ENCODE measurements at places on chromosomes 1 and 21.

- no peaks in the 10 kb centered on the region for H3K36me3 ChIP-seq
- no peak overlapping the region for H3K27ac ChIP-seq
- H3K27me3 ChIP-seq, result no peaks in the 10 kb centered on the region
- no peak for DNase-seq
Measured at GRCh38 chr1:232629250-232630046, 485 bp downstream of the SIPA1L2 start.

DNA sequence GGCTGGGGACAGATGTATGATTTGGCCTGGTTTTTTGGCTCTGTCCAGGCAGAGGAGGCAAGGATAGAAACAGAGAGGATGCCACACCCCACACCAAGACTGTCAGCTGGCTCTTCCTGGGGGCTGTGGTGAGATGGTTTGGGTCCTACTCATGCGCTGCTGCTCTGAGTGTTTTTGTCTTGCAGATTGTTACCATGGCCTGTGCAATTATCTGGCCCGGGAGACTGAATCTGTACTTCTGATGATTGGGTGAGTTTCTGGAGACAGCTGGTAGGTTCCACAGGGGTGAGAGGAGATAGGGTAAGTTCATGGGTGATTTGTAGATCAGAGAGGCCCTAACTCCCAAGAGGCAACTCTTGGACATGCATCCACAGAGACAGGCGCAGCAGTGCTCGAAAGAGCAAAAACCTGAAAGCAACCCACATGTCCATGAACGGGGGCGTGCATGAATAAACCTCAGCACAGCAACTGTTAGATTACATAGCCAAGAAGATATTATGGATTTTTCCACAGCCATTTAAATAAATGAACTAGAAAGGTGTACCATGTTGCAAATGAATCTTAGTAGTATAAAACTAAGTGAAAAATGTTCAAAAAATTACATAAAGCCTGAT is 17.8 kb downstream of the AADACL4 start:
- H3K27me3 ChIP-seq, result no peaks in the 10 kb centered on the region
- H3K4me1 ChIP-seq, result no peaks in the 10 kb centered on the region
- no peak overlapping the region for H3K27ac ChIP-seq
- no peaks in the 10 kb centered on the region for H3K36me3 ChIP-seq

DNA sequence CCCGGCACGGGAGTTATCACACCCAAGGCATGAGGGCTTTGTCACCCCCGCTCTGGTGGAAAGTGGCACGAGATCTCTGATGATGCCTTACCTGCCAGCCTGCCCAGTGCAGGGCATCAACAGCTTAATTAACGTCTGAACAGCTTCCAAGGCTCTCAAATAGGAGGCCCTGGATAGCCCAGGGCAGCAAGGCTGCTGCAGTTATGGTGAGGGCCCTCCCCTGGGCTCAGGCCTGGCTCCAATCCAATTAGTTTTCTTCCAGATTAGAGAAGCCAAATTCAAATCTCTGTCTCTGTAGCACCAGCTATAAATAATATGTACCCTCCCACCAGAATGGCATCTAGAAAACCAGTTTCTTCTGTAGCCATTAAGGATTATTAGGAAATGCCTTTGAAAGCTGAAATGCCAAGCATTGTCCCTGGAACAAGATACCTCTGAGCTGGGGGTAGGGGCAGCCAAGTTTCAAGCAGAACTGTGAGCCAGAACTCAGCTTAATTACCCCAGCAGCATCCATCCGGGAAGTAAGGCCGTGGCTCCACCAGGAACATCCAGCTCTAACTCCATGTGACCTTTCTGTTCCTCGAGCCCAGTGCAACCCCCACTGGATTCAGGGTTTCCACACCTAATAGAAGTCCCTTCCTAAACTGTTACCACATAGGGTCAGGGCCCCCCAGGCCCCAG is 12.5 kb downstream of the QSOX1 start:
- peaks cover 16% of the 10 kb centered on the region for H3K4me1 ChIP-seq
- H3K4me3 ChIP-seq, result no peak overlapping the region
- DNase-seq, result no peak
- H3K36me3 ChIP-seq, result no peaks in the 10 kb centered on the region

GRCh38 chr1:50967416-50968157 is 2.5 kb upstream of the CDKN2C start:
- H3K4me1 ChIP-seq, result peaks cover 14% of the 10 kb centered on the region
- DNase-seq, result no peak
- H3K36me3 ChIP-seq, result no peaks in the 10 kb centered on the region
- H3K27me3 ChIP-seq, result no peaks in the 10 kb centered on the region
- H3K27ac ChIP-seq, result peak overlapping the region; percentile 97

DNA sequence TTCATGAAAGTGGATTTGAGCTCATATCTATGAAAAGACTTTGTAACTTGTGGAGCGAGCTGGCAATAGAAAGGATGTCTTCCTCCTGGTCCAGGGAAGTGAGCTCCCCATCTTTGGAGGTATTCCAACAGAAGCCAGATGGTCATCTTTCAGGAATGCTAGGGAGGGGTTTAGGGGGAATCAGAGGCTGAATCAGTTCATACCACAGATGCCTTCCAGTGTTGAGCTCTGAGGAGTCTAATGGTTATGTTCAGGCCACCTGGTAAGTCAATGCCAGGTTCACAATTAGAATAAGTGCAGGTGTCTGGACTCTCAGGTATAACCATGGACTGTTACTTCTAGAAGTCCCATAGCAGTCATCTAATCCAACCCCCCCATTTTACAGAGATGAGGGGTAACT is 119.1 kb downstream of the ACTL8 start:
- no peak overlapping the region for H3K4me3 ChIP-seq
- H3K4me1 ChIP-seq, result no peaks in the 10 kb centered on the region

- peaks cover 13% of the 10 kb centered on the region for H3K4me1 ChIP-seq
- H3K36me3 ChIP-seq, result no peaks in the 10 kb centered on the region
- H3K4me3 ChIP-seq, result no peak overlapping the region
- DNase-seq, result no peak
- no peak overlapping the region for H3K27ac ChIP-seq
- H3K27me3 ChIP-seq, result no peaks in the 10 kb centered on the region
Measured at GRCh38 chr1:115296981-115297380, 41.1 kb downstream of the NGF start.

- no peak overlapping the region for H3K4me3 ChIP-seq
- peaks cover 24% of the 10 kb centered on the region for H3K4me1 ChIP-seq
- peak overlapping the region; percentile 30 for H3K27ac ChIP-seq
- H3K27me3 ChIP-seq, result no peaks in the 10 kb centered on the region
Measured at GRCh38 chr1:21149855-21150432, 26.8 kb downstream of the EIF4G3 start.

DNA sequence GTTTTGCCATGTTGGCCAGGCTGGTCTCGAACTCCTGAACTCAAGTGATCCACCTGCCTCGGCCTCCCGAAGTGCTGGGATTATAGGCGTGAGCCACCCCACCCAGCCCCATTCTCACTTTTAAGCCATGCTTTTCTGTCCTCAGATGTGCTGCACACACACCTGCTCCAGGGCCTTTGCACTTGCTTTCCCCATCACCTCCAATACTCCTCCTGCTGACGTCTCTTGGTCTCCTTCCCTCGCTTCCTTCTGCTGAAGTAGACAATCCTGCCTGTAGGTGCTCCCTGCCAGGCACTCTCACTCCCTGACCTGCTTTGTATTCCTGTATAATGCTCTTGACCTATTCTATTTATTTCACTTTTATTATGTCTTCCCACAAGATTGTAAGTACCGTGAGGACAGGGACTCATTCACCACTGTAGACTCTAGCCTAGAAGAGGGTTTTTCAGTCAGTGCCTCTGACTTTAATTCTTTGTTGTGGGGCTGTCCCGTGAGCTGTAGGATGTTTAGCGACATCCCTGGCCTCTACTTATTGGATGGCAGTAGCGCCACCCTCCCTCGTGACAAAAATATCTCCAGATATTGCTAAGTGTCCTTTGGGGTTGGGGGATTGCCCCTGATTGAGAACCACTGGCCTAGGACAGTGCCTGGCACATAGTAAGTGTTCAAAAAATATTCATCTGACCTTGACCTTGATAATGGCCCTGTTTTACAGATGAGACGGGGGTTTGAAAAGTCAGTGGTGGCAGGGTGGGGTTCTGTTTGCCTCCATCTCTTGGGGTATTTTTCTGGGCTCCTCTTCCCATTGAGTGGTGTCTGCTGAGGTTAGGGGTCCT is 4.6 kb downstream of the TNFRSF1B start:
- H3K27ac ChIP-seq, result no peak overlapping the region
- no peaks in the 10 kb centered on the region for H3K4me1 ChIP-seq
- no peak overlapping the region for H3K4me3 ChIP-seq
- H3K27me3 ChIP-seq, result no peaks in the 10 kb centered on the region
- DNase-seq, result no peak

DNA sequence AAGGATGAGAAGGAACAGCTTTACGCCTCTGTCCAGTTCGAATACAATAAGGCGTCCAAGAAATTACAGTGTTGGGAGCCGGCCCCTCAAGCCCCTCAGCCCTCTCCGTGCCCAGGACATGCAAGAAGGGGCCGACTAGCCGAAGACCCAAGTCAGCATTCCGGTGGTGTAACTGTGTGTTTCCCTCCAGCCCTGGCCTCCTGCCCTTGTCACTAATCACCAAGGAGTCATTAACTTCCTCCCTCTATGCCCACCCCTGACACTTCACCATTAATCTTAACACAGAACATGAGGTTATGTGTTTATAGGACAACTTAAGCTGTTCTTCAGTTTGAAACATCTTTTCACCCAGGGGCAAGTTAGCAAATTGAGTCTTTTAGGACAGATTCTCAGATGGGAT is 16.4 kb upstream of the C4BPB start:
- no peak overlapping the region for H3K27ac ChIP-seq
- H3K36me3 ChIP-seq, result peaks cover 9% of the 10 kb centered on the region
- H3K4me3 ChIP-seq, result no peak overlapping the region
- no peaks in the 10 kb centered on the region for H3K4me1 ChIP-seq

GRCh38 chr1:34705077-34705476 is 49.8 kb upstream of the GJB5 start:
- no peaks in the 10 kb centered on the region for H3K36me3 ChIP-seq
- no peaks in the 10 kb centered on the region for H3K4me1 ChIP-seq
- H3K27me3 ChIP-seq, result no peaks in the 10 kb centered on the region
- H3K4me3 ChIP-seq, result no peak overlapping the region
- no peak overlapping the region for H3K27ac ChIP-seq
